ENCODE measurements at places on chromosomes 16 and 17.

DNA sequence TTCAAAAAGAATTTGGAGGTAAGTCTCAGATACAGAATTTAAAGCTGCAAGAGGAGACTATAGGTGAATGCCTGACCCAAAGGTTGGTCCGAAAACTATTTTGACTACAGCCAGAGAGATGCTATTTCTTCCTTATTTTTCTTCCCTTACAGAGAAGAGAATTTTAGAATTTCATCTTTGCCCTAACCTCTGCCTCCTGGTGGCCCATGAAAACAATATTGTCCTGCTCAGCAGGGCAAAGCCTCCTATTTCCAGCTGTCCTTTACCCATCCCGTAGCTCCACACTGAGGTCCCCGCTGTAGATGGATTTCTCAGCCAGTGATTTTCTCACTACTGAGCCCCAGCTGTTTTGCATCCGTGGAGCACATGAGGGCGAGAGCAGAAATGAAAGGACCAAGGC lies 24.6 kb downstream of the HOXB1 start:
- no peak for DNase-seq

DNA sequence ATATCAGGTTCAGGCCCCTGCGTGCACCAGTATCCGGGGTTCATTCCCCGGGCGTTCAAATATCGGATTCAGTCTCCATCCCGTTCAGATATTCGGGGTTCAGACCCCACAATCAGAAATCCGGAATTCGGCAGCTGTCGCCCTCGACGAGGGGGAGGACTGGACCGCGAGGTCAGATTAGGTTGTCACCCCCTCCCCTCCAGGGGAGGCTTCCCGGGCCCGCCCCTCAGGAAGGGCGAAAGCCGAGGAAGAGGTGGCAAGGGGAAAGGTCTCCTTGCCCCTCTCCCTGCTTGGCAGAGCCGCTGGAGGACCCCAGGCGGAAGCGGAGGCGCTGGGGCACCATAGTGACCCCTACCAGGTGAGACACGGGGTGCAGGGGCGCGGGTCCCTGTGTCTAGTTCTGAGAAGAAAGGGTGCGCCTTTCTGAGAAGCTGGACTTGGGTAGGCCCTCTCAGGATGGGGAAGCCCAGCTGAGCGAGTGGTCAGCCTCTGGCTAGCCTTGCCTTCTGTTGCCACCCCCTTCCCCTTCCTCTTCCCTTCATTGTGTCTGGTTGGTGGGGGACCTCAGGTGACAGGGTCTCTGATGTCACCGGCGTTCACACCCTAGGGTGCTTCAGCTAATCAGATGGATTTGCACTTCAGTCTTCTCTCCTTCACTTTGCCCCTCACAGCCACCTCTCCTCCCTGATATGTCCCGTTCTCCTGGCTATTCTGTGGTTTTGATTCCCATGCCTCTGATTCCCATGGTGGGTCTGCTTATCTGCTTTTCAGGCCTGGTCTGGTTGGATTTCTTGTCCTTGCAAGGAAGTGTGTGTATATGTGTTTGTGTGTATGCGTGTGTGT lies 844 bp downstream of the TAOK2 start:
- no peak for DNase-seq

- DNase-seq, result no peak
Observed at GRCh38 chr17:7854851-7855659, at the start of gene TMEM88. TSS of gene TMEM88 (plus strand) at chr17:7855066. CDS start at chr17:7855075, 9 bp downstream.

DNA sequence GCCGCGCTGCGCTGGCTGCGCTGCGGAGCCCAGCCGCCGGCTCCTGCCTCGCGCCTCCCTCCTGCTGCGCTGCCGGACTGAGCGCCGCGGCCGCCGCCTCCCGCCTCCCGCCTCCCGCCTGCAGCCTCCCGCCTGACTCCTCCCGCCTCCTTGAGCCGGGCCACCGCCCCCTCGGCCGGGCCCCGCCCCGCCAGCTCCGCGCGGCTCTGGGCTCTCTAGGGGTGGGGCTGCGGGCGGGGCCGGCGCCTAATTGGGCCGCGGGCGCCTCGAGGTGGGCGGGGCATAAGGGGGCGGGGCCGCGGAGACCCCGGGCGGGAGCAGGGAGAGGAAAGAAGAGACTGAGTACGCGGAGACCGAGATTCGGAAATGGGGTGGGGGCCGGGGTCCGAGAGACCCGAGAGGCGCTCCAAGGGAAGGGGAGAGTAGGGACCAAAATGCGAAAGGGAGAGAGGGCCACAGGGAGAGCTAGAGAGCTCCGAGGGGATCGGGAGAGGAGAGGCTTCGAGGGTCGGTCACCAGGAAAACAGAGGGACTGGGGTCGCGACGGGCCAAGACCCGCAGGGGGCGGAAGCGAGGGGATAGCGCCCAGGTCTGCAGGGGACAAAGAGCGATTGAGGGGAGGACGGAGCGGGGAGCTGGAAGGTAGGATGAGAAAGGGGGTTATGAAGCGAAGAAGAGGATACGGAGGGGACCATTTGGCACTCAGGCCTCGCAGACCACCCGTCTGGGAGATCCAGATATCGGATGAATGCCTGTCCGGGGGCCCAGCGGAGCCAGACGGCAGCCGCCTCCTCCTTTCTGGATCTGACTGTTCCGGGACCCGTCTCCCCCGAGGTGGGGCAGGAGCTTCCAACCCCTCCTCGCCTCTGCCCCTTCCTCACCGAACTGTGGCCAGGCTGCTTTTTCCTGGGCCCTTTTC lies at the start of gene C1QL1:
TSS of gene C1QL1 (minus strand) at position 79 of the 919 bp plus-strand sequence. CDS start 255 bp downstream, outside the sequence.
- peak; percentile 87 for DNase-seq

- DNase-seq, result no peak
Observed at GRCh38 chr16:20107083-20107482, 33.4 kb upstream of the GPR139 start.

GRCh38 chr17:45345554-45346215 lies 28.9 kb upstream of the MAP3K14 start:
- no peak for DNase-seq

DNA sequence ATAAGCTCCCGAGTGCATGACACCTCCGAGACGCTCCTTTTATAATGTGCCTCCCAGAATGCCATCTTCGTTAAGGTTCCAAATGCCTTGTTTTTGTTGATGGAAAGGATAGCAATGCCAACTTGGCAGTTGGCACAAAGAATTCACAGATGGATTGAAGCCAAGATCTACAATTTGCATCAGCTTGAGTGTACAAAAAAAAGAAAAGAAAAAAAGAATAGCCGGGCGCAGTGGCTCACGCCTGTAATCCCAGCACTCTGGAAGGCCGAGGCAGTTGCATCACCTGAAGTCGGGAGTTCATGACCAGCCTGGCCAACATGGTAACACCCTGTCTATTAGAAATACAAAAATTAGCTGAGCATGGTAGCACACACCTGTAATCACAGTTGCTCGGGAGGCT lies 7.6 kb downstream of the TBC1D16 start:
- DNase-seq, result no peak
